Mesenteric fat pad (tissue), 1 donor: ENCODE measurements at places on chromosomes 3 and 15. TPM values are rescaled to one million over a fixed set of nuclear protein-coding genes. Genes with fewer than 3 reads are reported as not detected.

The IP6K2 gene
- 40.4 TPM for total RNA-seq

The SEMA5B gene
- total RNA-seq: not detected

The PLCH1 gene
- total RNA-seq: not detected

The SOX14 gene
- not detected for total RNA-seq

The OCA2 gene
- not detected for total RNA-seq

The TRIP4 gene
- total RNA-seq: 25.4 TPM

The NANOGP8 gene
- total RNA-seq: not detected

The BCL6 gene
- 255 TPM for total RNA-seq

The PAK2 gene
- 105 TPM for total RNA-seq

The SLC24A5 gene
- not detected for total RNA-seq

The TMEM212 gene
- total RNA-seq: not detected

The IQCF5 gene
- not detected for total RNA-seq

The SPATA12 gene
- total RNA-seq: not detected

The CNTN4 gene
- total RNA-seq: 3.8 TPM

The CORO2B gene
- total RNA-seq: 4.9 TPM

The ROBO2 gene
- 1.8 TPM for total RNA-seq

The TTLL13 gene
- total RNA-seq: not detected
